ENCODE measurements at places on chromosomes 5 and 9.

DNA sequence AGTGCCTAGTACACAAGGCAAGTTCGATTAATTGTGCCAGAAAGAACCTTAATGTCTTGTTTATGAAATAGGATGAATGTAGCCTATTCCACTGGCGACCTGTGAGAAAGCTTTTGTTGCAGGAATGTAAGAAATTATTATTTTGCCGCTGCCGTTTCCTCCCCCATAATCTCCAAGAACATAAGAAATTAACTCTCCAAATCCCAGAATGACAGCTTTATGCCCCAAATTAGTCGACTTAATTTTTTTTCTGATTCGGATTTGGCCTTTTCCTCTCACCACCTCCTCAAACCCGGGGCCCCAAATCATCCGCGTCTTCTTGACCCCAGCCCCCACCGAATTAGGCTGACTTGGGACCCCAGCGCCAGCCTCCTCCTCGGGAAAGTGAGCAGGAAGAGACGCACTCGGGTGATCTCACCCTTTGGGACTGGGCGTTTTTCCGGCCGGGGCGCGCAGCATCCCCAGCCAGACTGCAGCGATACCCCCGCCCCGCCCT, 682 bp upstream of the SPTAN1 start:
- DNase-seq = no peak

DNA sequence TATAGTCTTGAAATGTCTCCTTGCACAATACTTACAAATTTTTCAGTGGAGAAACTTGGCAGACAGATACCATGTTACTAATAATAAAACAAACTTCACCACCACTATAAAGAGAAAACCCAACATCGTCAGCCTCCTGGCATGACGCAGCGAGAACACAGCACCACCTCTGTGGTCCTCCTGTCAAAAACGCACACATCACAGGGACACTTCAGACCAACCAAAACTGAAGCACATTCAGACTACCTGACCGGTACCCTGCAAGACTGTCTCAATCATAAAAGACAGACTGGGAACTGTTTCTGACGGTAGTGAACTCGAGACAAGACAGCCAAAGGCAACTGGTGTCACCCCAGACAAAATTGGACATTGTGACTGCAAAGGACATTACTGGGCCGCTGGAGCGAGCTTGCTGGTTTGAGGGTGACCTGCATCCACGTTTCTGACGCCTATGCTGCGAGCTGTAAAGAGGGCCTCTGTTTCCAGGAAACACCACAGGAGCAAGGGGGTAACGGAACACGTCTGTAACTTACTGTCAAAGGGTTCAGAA, 34.4 kb downstream of the NSUN2 start:
- no peak for DNase-seq

- DNase-seq = no peak
These were observed 29.4 kb downstream of the ATPSCKMT start for GRCh38 chr5:10220248-10220647.

DNA sequence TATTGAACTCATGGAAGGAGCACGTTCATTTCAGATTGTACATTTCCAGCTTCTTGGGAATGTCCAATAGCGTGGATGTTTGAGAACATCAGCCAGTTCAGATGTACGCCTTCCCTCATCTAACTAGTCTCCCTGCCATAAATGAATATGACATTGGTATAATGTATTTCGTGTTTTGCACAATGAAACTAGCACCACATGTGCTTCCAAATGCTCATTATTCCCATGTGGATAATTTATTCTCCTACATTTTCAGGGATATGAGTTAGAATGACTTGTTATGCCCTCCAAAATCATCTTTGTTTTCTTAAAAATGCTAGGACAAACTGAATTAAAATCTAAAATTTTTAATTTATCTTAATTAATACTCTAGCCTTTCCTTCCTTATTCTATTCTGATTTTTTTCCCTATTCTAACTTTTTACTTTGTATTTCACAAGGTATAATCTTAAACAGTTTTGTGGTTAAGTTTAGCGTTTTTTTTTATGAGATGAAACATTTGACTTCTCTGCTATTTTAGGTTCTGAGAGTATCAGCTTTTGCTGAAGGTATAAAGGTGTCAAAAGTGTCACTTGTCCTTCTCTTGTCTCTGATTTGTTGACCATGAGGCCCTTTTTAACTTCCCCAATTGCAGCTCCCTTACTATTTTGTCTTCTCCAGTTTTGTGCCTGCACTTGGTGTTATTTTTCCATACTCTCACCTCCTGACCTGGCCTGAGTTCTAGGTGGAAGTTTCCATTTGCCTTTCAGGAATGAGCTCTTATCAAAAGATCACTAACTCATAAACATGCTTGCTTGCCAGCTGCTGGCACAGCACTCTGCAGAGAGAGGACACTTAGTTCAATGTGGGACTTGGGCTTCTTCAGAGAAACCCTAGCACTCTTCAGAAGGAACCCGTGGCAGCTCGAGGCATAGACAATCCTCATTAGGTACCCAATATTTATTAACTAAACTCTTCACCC, 106.8 kb downstream of the FRMD3 start:
- no peak for DNase-seq

GRCh38 chr5:172624083-172624995, 16.7 kb upstream of the NEURL1B start:
- DNase-seq = peak; percentile 11

DNA sequence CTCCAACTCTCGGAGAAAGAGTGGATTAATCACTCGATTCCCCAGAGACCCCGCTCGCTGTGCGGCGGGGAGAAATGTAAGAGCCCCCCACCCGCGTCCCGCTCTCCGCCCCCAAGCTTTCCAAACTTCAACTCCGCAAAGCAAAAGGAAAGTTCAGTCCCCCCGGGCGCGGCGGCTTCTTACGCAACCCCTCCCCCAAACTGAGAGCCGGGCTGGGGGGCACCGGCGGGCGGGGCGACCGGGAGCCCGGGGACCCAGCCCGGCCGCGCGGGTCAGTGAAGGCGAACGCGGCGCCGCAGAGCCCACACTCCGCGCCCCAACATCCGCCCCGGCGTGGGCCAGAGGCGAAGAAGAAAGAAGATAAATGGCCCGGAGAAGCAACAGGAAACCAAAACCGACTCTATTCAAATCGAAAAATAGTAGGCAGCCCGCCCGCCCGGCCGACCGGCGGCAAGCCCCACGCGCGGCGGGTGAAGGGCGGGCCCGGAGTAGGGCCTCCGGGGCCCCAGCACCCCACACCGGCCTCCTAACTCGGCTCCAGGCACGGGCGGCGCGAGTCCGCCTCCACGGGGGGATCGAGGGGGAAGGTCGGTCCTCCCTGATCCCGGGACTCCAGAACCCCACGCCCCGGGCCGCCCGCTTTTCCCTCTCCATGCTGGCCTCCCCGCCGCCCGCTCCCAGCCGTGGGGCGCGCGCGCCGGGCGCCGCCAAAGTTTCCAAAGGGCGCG, 720 bp downstream of the NOTCH1 start:
- no peak for DNase-seq

- DNase-seq = no peak
These were observed 35.5 kb upstream of the CTNNAL1 start for GRCh38 chr9:109048822-109049221.

DNA sequence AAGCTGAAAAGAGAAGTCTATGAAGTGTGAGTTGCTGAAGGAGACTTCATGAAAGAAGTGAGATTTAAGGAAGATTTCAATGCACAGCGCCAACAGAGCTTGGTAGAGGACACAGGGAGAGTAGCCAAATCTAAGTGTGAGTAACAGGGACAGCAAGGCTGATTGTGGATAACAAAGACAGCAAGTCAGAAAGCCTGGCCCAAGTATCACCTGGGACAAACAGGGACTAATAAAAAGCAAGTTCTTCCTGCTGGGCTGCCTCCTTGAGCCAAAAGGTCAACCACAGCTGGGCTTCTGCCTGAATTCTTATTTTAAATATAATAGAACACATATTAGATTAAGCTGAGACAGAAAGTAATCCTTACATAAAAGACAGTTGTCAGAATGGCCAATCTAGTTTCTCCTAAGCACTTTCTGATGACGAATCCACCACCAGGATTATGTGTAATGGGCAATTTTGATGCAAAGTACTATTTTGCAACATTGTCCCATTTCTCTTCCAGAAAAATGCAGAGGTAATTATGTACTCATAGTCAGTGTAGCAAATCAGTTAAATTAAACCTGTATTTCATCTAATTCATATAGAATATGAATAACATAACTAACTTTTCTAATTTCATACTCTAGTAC, 73.8 kb downstream of the MAPKAP1 start:
- no peak for DNase-seq

DNA sequence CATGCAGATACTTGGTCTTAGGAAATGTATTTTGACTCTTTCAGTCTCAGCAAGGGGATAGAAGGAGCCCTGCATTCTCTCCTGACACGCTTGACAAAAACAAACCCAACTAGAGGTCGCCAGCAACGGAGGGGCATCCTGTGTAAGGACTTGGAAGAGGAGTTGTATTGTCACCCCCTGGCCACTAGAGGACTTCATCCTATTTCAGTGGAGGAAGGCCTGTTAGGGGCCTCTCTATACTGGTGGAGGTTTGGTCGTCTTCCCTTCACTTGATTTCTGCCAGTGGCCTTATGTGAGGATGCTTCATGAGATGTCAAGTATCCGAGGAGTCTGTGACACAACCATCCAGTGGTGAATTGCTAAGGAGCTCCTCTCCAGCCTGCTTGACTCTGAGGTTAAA, 122.8 kb upstream of the STC2 start:
- no peak for DNase-seq

DNA sequence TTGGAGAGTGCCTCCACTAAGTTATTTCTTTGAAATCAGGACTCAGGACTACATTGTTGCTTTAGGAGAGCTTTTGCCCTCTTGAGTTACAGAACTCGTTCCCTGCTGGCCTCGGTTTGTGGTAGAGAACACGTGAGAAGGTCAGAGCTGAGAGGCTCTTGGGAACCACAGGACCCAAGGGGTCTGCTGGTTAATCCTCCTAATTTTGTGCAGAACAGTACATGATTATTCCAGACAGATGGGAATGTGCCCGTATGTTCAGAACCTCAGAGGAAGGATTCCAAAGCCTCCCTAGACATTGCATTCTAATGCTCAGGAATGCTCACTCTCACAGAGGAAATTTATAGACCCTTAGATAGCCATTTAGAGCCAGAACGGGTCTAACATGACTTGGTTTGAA, 25.2 kb upstream of the BASP1 start:
- no peak for DNase-seq

GRCh38 chr5:74237571-74238145, 402.9 kb downstream of the ENC1 start:
- DNase-seq = no peak

DNA sequence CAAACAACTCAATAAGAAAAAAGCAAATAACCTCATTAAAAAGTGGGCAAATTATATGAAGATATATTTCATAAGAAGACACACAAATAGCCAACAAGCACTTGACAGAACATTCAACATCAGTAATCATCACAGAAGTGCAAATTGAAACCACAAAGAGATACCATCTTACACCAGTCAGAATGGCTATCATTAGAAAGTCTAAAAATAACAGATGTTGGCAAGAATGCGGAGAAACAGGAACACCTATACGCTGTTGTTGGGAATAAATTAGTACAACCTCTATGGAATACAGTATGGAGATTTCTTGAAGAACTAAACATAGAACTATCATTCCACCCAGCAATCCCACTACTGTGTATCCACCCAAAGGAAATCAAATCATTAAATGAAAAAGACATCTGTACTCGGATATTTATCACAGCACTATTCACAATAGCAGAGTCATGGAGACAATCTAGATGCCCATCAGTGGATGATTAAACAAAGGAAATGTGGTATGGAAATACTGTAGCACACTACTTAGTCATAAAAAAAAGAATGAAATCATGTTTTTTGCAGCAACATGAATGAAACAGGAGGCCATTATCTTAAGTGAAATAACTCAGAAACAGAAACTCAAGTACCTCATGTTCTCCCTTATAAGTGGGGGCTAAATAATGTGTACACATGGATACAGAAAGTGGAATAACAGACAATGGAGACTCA, 106.8 kb upstream of the FST start:
- no peak for DNase-seq

DNA sequence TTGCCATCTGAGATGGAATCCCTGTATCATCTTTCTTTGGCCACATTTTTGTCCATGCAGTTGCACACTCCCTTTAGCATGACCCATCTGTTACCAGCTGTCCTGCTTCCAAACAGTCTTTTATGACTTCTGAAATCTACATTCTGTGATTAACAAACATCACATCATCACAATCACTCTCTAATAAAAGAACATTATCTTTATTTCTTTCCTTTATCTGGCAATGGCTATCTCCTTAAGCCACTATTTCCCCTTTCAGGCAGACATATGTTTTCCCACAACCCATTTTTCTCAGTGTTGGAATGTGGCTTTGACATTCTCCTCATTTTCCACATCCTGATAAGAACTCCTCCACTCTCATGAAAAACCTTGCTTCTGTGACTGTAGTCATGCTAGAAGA, 141.0 kb downstream of the ST8SIA4 start:
- DNase-seq = no peak

DNA sequence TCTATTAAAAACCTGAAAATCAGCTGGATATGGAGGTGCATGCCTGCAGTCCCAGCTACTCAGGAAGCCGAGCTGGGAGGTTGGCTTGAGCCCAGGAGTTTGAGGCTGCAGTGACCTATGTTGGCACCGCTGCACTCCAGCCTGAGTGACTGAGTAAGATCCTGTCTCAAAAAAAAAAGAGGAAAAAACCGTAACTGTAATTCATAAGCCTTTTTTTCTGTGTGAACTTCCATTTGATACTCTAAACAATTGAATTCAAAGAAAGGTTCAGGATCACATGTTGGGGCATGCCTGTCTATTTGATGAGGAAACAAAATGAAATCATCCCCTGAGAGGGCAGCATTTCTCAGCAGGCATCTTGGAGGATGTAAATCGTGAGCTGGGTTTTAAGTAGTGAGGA, 38.8 kb downstream of the ITGA2 start:
- DNase-seq = peak; percentile 37

- no peak for DNase-seq
These were observed 682.8 kb upstream of the WWC1 start for GRCh38 chr5:167608390-167609272.

DNA sequence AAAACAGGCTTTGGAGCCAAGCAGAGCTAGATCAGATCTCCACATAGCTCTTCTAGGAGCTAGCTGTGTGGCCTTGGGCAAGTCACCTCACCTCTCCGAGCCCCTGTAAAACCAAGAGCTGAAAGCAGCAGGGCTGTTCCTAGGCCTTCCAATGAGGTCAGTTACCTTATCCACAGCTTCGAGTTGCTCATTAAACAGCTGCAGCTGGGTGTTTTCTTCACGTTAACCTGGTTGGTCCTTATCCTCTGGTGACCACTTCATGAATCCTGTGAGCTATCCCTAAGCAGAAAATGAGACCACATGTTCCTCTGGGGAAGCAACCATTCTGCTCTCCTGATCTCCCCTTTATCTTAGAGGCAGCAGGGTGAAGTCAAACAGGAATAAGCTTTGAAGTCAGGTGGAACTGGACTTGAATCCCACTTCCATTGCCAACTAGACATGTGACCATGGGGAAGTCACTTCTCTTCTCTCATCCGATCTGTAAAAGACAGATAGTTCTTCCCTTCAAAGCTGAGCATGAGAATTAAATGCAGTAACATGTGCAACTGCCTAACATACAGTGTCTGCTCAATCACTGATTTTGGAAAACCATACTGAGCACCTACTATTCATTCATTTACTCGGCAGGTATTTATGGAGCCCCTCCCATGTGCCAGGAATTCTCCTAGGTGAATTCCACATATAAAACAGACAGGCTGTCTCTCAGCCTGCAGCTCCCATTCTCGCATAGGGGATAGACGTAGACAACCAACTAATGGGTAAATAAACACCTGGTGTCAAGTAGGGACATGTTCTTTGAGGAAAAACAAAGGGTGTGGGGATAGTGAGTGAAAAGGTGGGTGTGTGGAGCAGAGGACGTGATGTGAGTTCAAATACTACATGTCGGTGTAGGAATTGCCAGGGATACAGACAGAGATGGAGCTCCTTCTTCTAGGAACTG, 111.7 kb upstream of the BOD1 start:
- DNase-seq = no peak
